ENCODE measurements at places on chromosomes 6 and 20.

DNA sequence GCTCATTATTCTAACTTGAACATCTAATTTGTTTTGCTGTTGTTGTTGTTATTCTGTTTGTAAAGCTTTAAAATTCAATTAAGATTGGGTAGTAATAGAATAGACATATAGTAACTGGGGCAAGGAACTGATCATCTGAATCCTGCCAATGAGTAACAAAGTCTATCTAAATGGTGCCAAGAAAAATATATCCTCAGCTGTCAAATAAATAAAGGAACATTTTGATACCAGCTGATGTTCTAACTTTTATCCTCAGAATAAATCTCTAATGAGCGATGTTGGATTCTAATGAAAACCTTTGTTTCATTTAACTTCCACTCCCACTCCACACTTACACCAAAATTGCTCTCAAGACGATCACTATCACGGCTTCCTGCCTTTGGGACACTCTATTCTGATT, 210.9 kb downstream of the TINAG start:
- DNase-seq = no peak

- DNase-seq = no peak
Measured at GRCh38 chr6:16766043-16766536, 4.8 kb upstream of the ATXN1 start.

DNA sequence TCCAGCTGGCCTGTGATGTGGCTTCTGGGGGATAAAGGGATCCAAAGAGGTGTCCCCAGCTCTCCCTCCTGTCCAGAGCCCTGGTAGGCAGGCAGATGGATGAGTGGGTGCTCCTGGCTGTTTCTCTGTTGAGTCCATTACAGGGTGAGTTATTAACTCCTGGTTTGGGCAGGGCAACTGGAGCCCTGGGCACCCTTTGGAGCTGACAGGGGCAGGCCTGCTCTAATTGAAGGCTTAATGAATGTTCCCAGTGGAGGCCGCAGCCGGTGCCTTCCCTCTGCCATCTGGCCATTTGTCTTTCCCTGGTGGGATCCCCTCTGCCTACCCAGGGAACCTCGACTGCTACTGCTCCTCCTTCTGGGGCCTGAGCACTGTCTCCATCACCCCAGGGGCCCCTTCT, 44.7 kb upstream of the MLN start:
- no peak for DNase-seq

GRCh38 chr6:27297857-27298730, 14.0 kb downstream of the POM121L2 start:
- no peak for DNase-seq

DNA sequence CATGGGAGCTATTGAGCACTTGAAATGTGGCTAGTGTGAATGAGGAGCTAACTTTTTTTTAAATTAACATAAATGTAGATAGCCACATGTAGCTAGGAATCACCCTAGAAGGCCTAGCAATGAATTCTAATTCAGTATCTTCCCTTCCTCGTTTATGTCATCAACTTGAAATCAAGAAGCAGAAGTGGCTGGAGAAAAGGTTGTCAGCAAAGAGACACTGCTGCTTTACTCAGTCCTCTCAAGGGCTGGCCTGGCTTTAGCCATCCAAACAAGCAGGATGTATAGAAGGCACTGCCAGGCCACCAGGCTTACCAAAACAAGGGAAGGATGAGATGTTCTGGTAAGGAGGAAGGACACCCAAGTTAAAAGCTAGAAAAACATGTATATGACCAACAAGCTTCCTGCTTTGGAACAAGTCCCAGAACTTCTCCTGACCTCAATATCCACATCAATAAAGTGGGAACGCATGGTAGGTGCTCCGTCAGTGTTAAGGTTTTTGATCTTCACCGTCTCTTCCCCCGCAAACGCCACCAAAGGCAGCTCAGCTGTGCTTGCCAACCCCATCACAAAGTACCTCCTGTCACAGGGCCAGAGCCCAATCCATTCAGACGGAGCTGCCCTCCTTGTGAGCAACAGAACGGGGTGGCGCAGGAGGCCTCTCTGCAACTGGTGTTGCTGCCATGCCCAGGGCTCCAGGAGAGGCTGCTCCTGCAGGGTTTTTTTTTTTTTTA, 235.8 kb upstream of the RIN2 start:
- DNase-seq = no peak

DNA sequence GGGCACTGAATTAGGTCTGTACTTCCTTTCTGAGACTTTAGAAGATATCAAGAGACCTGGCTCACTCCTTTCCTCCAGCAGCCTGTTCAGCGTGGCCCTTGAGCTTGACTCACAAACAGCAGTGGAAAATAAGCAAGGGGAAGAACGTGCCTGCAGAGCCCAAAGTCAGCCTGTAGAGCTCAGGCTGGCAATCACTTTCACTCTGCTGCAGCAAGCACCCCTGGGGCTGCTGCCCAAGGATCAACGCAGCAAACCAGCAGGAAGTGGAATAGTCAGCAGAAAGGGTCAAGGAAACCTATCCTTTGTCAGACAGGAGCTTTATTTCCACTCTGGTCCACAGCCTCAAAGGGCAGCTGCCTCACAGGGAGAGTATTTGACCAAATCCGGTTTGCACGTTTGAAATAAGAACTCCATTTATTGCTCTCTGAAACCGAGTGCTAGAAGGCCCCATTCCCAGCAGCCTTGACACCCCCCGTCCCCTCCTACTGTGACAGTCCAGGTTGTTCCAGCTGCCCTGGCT, 77.4 kb downstream of the PRDM1 start:
- DNase-seq = no peak

DNA sequence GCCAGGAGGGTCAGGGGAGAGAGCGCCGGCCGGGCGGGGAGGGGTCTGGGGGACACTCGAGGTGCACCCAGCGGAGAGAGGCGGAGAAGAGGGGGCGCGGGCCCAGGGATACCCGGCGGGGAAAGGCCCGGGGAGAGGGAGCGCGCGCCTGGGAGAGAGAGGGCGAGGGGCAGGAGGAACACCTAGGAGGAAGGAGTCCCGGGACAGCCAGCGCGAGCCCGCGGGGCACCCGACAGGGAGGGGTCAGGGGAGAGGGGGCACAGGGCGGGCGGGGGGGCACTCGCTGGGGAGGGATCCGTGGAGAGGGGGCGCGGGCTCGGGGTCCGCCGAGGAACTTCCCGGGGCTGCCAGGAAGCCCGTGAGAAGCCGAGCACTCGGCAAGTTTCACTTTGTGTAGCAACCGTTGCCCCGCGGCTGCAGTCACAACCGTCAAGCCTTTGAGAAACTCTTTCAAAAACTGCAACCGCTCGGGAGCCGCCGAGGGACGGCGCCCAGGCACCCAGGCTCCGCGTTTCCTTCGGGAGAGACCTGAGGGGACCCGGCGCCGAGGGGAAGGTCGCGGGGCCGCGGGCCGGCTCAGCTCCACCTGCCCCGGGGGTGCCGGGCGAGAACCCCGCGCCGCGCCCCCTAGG, 471 bp downstream of the EZR start:
- DNase-seq = peak; percentile 83

DNA sequence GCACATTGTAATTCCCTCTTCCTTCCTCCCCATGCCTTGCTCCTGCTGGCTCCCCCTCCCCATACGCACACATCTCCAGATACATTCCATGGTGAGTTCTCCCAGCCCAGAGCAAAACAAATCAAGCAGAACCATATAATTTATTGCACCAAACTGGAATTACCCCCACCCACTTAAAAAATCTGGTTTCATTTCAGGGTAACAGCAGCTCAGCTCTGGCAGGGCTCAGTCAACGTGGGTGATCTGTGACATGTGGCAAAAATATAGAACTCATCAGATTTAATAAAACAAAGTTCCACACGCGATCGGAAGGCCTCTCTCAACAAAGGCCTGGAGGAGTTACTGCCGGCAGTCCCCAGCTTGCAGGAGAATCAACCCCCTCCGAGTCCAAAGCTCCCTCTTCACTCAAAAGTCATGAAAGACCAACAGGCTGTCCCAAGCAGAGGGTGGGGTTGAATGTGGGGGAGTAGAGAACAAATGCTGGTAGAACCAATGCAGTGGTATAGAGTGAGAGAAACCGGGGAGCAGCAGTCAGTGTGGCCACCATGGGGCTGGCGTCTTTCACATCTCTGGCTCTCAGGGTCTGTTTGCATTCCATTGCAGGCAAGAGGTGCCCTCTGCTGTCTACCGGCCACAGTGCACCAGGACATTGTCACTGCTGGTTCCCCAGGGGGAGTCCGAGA, 323.3 kb upstream of the NT5E start:
- no peak for DNase-seq

- DNase-seq = no peak
Measured at GRCh38 chr6:100880149-100880852, 828 bp downstream of the ASCC3 start.

GRCh38 chr6:24321538-24322162, 36.2 kb downstream of the DCDC2 start:
- DNase-seq = peak; percentile 16

DNA sequence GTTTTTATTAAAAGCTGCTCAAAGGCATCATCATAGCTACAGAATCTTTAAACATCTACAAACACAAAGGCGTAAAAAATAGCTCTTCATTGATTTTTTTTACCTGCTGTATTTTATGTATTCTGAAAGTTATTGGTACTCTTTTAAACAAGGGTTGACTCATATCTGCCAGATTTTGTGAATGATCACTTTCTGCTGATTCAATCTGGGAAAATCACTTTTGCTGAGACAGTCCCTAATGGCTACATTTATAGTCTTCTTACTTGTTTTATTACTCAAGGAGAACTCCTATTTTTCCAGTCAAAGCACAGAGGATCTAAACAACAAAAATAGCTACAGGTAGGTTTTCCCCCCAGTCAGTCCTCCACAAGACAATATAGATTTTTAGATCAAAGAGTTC, 739.0 kb downstream of the CBLN4 start:
- DNase-seq = no peak

DNA sequence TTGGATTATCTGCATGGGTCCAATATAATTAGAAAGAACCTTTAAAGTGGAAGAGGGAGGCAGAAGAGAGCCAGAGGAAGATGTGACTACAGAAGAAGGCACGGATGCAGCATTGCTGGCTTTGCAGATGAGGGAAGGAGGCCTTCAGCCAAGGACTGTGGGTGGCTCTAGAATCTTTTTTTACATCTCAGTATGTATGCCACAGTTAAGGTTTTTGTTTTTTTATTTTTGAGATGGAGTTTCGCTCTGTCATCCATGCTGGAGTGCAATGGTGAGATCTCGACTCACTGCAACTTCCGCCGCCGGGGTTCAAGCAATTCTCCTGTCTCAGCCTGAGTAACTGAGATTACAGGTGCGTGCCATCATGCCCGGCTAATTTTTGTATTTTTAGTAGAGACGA, 49.3 kb downstream of the MCM8 start:
- no peak for DNase-seq

- peak; percentile 96 for DNase-seq
Measured at GRCh38 chr6:35727935-35728682, 8.7 kb upstream of the ARMC12 start.

GRCh38 chr20:47464380-47465101, 37.1 kb upstream of the NCOA3 start:
- DNase-seq = peak; percentile 87

DNA sequence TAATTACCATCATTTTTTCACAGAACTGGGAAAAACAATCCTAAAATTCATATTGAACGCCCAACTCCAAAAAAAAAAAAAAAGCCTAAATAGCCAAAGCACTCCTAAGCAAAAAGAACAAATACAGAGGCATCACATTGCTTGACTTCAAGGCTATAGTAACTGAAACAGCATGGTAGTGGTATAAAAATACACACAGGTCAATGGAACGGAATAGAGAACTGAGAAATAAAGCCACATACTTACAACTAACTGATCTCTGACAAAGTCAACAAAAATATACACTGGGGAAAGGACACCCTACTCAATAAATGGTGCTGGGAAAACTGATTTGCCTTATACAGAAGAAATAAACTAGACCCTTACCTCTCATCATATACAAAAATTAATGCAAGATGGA, 89.6 kb downstream of the MRAP2 start:
- DNase-seq = no peak

GRCh38 chr20:13333793-13334192, 112.7 kb downstream of the ISM1 start:
- peak; percentile 79 for DNase-seq

GRCh38 chr6:3379482-3380060, 77.3 kb downstream of the SLC22A23 start:
- DNase-seq = no peak

DNA sequence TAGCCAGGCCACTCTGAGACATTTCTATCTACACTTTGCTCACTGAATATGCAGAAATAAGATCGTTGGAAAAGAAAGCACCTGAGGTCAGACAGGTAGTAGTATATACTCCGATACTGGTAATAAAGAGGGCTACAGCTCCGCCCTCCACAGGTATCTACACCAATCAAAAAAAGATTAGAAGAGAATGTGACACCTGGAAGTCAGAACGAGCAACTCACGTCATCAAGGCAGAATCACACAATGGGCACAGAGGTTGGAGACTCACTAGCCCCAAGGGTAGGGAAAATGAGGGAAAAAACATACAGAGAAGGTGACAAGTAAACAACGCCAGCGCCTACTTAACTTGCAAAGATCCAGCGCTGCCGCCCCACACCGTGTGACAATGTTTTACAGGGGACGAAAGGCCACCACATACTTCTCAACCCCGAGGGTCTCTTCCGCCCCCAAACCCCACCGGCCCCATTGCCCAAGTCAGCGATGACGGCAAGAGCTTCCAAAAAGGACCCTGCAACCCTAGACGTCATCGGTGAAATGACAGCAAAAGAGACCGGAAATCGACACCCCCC, 653 bp downstream of the LMBRD1 start:
- peak; percentile 69 for DNase-seq

GRCh38 chr6:156866220-156867015, 89.2 kb downstream of the ARID1B start:
- DNase-seq = no peak

DNA sequence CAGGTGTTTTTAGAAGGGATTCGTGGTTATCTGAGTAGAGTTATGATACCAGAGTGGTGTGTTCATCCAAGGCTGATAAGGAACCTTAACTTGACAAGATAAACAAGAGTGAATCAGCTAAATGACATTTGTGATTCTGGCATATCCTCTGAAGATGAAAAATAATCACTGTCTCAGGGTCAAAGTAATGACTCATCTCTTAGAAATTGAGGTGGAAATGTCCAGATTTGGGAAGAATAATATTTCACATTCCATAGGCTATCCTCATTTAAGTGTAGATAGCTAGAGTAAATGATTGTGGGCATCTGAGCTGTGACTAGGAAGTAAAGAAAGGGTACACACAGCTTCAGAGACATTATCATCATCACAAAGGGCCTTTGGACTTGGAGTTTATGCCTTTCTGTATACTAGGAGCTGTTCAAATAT, 255.7 kb downstream of the GJA1 start:
- no peak for DNase-seq

DNA sequence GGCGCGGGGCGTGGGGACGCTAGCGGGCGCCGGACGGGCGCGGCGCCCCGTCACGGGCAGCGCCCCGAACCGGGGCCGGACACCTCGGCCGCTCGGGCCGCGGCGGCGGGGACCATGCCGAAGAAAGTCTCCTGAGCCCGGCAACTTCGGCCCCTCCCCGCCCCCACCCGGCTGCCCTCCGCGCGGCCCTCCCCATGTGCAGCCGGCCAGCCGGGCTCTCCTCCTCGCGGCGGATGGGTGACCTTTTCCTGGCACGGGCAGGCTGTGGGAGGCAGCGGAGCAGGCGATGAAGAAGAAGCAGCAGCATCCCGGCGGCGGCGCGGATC, 278 bp downstream of the UST start:
- peak; percentile 78 for DNase-seq
